Hematopoietic multipotent progenitor cell treated with erythropoietin and hydrocortisone succinate and interleukin-3 and kit ligand, for 6 days (in vitro differentiated cells): ENCODE measurements at places on chromosomes 3 and 15.

GRCh38 chr15:87767516-87767915, 489.0 kb downstream of the NTRK3 start:
- DNase-seq: no peak

DNA sequence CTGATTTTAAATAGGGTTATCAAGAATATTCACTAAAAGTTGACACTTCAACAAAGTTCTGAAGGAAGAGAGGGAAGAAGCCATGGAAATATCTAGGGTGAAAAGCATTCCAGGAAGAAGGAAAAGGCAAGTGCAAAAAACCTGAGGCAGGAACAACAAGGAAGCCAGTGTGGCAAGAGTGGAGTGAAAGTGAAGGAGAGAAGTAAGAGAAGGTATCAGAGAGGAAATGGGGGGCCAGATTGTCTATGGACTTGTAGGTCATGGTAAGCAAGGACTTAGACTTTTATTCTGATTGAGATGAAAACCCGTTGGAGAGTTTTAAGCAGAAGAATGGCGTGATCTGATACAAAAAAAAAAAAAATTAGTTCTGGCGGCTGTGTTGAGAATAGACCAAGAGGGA, 18.5 kb upstream of the ZNF609 start:
- DNase-seq: no peak

DNA sequence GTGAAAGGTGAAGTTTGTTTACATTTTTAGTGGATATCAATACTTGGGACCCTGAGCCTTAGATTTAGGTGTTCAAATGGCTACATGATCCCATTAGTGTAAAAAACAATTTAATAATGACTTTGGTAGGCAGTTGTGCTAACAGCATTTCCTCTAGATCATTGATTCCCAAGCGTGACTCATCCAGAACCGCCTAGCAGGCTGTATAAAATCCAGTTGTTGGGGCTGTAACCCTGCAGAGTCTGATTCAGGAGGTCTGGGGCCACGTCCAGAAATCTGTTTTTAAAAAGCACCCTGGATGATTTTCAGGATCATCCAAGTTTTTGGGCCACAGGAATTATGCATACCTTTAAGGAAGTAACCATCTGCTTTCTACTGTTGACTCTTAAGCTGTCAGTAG, 156.4 kb downstream of the TP63 start:
- no peak for DNase-seq

DNA sequence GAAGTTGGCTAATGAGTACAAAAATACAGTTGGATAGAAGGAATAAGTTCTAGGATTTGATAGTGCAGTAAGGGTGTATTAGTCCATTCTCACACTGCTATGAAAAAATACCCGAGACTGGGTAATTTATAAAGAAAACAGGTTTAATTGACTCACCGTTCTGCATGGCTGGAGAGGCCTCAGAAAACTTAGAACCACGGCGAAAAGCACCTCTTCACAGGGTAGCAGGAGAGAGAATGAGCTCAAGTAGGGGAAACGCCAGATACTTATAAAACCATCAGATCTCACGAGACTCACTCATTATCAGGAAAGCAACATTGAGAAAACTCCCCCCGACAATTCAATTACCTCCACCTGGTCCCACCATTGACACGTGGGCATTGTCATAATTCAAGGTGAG, 483.3 kb downstream of the TUSC7 start:
- no peak for DNase-seq

GRCh38 chr3:72078676-72079368, 293.9 kb upstream of the PROK2 start:
- peak; percentile 62 for DNase-seq

- DNase-seq: no peak
Measured at GRCh38 chr15:90062973-90063769, 39.1 kb downstream of the IDH2 start.
